Endothelial cell of umbilical vein (primary cell): ENCODE measurements at places on chromosomes 3 and 15.

DNA sequence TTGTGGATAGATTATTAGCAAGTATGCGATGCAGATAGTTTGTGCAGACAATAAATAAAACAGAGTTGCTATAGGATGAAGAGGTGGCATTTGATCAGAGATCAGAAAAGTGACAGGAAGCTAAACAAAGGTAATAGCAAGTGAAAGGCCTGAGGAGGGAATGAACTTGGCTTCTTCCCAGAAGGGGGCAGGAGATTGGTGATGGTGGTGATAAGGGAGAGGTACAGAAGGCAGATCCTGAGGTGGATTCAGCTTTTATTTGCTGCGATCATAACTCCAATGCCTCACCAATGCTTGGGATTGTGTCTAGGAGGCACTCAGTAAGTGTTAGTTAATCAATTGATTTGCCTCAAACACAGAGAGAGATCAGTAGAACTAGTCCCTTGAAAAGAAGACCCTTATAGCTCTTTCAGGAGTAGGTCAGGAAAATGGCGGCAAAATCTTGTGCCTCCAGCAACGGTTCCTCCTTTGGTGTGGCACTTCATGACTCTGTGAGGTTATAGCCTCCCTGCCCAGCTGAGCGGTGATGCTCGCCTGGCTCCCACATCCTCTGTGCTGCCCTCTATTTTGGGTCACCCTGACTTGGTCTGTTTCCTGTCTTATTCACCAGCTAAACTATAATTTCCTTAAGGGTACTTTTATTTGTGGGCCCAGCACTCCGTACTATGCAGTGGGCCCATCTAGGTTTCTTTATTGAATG is 37.5 kb downstream of the TGFBR2 start:
- DNase-seq, result no peak

DNA sequence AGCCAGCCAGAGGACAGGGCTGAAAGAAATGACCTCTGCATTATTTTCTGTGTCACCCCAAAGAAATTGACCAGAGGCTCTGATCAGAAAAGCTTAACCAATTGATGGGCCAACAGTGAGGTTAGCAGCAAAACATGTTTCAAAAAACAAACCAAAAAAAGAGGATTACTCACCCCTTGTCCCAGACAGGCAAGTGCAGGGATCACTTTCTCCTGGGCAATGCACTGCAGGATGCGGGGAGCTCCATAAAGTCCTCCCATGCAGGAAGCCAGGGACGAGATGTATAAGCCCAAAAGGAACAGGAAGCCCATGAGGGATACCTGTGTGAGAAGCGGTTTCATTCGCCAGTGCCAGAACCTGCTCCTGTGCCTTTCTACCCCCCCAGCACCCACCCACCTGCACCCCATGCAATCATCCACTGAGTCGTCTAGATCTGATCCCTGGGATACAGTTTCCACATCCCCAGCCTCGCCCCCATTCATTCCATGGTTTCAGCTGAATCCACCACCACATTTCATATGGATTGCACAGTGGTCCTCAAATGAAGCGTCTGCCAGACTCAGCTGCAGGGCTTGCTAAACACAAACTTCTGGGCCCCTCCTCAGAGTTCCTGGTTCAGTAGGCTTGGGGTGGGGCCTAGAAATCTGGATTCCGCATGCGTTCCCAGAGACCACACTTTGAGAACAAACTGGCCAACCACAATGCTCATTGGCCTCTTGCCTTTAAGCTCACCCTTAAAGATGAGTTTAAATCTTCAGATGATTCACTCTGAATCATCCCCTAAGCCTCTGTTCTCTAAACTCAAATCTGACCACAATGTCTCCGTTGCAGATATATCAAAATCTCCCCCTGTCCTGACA is 54.4 kb upstream of the HEG1 start:
- DNase-seq, result no peak

GRCh38 chr3:183031826-183032225 is 51.5 kb upstream of the DCUN1D1 start:
- no peak for DNase-seq

DNA sequence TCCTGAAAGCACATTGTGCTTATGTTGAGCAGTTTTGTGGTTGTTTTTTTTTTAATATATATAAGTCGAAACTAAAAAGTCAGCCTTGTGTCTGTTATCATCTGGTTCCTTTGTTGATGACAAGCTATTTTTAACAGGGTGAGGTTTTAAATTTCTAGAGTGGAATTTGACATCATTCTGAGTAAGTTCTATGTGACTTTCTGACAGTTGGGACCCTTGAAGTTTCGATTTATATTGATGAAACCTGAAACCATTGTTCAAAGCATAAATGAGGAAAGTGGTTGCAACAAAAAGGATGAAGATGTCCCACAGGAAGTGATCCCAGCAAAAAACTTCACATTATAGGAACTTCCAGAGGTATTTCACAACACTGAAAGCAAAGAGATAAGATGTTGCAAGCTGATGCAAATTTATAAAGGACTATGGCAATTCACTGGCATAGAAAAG is 94.0 kb downstream of the CYP19A1 start:
- DNase-seq, result no peak

DNA sequence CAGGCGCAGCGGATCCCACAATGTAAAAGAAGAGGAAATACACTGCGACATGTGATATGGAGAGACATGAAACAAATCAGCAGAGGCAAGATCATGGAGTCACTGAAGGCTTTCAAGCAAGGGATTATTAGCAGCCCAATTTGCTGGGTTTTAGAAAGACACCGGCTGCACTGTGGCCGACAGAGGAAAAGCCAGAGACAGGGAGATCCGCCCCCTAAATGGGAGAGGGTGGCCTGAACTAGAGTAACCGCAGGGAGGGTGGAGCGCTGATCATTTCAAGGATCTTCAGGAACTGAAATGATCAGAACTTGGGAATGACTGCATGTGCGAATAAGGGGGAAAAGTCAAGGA is 612 bp upstream of the C15orf40 start:
- no peak for DNase-seq

DNA sequence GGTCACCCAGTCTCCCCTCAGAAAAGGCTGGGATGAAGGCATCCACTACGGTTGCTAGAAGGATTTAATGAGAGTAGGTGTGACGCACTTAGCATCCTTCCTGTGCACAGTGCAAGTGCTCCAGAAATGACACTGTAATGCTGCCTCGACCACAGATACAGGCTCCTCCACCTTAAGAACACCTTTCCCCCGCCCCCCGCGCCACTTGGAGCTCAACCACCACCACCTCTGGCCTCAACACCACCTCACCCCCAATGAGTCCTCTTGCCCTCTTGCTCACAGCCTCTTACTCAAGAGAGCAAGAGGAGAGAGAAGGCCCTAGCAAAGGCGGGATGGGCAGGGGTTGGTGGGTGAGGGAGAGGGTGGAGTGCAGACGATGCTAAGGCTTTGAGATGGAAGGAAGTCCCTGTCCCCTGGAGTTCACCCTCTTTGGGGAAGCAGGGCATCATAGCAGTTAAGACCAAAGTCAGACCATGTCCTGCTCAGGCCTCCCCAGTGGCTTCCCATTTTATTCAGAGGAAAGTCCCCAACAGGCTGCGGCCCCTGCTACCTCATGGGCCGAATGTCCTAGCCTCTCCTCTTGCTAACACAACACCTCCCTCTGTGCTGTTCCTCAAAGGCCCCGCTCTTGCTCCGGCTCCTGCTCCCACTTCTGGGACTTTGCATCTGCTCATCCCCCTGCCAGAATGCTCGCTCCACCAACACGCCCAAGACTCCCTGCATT is 8.3 kb downstream of the STARD5 start:
- DNase-seq, result no peak

- no peak for DNase-seq
Observed at GRCh38 chr3:132561003-132561402, 36.1 kb upstream of the ACKR4 start.

GRCh38 chr3:71591101-71591500 is 7.6 kb upstream of the FOXP1 start:
- DNase-seq, result no peak

GRCh38 chr3:181454451-181455027 is 257.2 kb upstream of the SOX2 start:
- no peak for DNase-seq

DNA sequence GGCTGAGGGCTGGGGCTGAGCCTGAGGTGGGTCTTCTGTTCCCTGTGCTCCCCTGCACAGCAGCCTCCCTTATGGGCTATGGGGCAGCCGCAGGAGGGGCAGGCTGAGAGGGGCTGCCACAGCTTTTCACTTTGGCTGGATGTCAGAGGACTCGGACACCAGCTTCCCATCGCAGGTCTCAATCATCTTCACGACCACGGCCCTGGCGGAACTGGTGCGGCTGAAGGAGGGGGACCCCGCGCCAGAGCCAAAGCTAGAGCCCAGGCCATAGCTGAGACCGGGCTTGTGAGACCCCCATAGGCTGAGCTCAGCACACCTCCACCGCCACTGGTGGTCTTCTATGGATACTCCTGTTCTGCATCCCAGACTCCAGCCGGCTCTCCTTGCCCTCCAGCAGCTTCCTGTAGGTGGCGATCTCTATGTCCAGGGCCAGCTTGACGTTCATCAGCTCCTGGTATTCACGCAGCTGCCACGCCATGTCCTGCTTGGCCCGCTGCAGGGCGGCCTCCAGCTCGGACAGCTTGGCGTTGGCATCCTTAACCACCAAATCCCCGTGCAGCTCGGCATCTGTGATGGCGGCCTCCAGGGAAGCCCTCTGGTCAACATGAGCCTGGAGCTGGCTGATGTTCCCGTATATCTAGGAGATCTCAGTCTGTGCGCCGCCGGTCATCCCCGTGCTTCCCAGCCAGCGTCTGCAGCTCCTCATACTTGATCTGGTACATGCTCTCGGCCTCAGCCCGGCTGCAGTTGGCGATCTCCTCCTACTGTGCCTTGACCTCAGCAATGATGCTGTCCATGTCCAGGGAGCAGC is 181.7 kb upstream of the SYNPR start:
- no peak for DNase-seq

GRCh38 chr15:51366920-51367319 is 25.5 kb downstream of the GLDN start:
- DNase-seq, result no peak

GRCh38 chr15:78740904-78741274 is 70.4 kb downstream of the ADAMTS7 start:
- no peak for DNase-seq

GRCh38 chr15:41828807-41829141 is 882 bp downstream of the JMJD7 start:
- DNase-seq, result no peak

DNA sequence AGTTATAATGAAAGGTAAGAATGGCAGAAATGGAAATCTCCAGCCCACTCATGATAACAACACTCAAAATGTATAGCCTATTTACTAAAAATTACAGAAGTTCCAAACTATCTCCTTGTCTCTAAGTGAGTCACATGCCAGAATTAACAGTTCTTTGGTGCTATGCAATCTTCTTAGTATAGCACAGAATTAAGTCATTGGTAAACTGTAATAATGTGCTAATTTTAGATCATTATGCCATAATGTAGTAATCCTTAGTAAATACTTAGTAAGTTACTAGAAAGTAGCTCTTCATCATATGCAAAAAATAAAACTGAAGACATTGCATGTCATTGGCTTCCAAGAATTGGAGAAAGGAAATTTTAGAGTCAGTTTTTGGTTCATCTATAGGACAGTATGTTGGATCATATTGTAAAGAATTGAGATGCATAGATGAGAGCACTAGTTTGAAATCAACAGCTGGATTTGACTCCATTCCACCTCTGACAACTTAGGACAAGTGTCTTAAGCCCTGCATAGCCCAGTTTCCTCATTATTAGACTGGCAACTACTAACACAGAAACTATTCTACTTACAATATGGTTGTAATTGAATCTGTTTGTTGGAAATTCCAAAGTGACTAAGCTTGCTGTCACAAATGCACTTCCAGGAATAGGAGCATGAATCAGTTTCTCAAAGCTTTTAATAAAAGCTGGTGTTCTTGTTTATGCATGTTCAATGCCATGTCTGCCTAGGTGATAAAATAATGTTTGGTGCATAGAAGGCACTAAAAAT is 40.1 kb upstream of the CD47 start:
- peak; percentile 62 for DNase-seq

GRCh38 chr15:52735231-52736089 is 54.7 kb downstream of the ONECUT1 start:
- peak; percentile 85 for DNase-seq

- no peak for DNase-seq
Observed at GRCh38 chr3:113096188-113096892, 105.6 kb downstream of the GTPBP8 start.

GRCh38 chr3:4220065-4220464 is 83.1 kb upstream of the SETMAR start:
- DNase-seq, result no peak

DNA sequence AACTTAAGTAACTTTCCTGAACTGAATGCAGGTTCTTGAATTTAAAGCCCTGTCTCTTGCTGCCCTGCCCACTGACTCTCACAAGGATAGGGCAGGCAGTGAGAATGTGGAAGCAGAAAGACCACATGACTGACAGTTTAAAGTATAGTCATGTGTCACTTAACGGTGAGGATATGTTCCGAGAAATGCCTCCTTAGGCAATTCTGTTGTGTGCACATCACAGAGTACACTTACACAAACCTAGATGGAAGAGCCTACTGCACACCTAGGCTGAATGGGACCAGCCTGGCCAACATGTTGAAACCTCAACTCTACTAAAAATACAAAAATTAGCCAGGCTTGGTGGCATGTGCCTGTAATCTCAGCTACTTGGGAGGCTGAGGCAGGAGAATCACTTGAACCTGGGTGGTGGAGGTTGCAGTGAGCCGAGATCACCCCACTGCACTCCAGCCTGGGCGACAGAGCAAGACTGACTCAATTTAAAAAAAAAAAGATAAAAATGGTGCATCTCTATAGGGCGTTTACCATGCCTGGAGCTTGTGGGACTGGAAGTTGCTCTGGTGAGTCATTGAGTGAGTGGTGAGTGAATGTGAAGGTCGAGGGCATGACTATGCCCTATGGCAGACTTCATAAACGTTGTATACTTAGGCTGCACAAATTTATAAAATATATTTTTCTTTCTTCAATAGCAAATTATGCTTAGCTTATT is 18.9 kb upstream of the COPG1 start:
- peak; percentile 46 for DNase-seq

DNA sequence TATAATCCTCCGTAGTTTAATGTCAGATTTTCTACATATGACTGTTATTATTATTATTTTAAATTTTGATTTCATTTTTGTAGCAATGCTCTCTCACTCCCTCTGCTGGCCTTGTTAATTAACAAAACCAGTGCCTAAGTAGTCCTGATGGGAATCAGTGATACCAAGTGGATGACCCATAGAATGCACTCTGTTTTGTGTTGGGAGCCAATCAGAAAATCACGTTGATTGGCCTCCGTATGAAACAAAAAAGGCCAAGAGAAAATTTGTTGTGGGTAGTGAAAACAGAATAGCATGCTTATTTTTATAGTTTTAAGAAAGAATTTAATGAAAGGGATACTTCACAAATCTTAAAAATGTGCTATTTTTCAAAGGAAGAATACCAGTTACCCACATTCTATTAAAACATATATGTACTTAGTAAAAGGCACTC is 34.4 kb upstream of the MEIS2 start:
- peak; percentile 53 for DNase-seq

GRCh38 chr3:133610031-133610430 is 36.5 kb downstream of the CDV3 start:
- DNase-seq, result no peak
